ENCODE measurements at places on chromosomes 1 and 21. TPM values are rescaled to one million over a fixed set of nuclear protein-coding genes. Genes with fewer than 3 reads are reported as not detected.

Gene HEYL
- not detected for total RNA-seq

Gene SPAG17
- not detected for total RNA-seq

Gene FAM78B
- 0.78 TPM for total RNA-seq

Gene CR1
- 0.02 TPM for total RNA-seq

DNA sequence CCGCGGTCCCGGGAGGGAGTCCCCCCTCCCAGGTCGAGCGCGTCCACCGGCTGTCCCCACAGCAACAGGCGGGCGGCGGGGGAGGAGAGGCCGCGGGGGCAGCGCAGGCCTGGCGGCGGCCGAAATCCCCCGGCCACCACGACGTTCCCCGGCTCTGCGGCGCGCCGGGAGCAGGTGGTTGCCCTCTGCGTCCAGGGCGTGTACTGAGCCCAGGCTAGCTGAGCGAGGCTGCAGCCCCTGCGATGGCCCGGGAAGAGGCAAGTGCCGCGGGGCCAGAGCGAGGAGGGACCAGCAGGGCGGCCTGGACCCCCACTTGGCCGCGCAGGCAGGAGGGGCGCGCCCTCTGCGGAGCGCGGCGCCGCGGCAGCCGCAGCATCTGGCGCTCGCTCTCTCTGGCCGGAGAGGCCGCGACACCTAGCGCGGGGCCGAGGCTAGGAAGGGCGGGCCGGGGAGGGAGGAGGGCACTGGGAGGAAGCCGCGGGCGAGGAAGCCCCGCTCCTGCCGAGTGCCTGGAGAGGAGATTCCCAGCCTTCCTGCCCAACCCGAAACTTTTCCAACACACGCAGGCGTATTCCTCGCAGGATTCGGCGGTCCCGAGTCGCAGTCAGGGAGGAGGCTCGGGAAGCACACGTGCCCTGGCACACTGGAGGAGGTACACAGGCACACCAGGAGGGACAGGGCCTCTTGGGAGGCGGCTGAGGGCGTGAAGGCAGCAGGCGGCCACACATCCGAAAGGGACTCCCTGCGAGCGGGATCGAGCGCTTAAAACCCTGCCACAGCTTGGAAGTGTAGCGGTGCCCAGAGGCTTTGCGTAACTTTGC, 4.9 kb upstream of the PROX1 start:
- peak; percentile 9 for DNase-seq

DNA sequence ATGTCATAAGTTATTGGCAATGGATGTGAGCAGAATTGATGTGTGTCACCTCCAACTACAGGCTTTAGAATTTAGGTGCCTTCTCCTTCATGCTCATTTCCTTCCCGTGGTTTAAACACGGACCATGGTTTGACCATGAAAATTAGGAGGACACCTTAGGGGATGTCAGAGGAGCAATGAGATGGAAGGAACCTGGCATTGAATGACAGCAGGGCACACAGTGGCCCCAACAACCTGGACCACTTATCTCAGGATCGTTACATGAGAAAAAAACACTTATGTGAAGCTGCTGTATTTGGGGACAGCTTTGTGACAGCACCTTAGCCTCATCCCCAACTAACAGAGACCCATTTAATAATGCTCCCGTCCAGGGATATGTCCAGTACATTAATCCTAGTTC, 70.8 kb downstream of the SLC9A1 start:
- no peak for DNase-seq

DNA sequence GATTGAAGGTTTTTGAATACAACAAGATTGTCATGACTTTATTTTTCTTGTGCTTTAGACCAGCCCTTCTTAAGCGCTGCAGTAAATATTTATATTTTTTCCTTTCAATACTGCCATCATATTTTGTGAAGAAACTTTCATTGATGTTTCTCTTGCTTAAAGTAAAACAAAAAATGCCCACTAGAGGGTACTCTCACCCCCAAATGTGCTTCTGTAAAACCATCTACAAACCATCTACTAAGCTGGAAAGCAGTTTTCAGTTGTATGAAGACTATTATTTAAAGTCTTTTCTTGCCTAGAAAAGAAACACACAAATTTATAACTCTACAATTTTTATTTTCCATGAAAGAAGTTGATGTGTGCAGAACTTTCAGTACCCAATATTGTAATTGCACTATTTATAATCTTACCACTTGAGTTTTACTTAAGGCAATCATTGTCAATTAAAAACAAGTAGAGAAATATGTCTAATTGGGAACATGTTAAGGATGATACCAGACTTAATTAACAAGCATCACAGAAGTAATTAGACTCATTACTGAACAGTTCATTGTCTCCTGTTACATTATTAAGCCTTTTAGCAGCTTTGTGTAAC, 10.7 kb downstream of the LEPR start:
- DNase-seq: no peak

- DNase-seq: no peak
Observed at GRCh38 chr1:36329817-36330216, 6.4 kb upstream of the EVA1B start.

DNA sequence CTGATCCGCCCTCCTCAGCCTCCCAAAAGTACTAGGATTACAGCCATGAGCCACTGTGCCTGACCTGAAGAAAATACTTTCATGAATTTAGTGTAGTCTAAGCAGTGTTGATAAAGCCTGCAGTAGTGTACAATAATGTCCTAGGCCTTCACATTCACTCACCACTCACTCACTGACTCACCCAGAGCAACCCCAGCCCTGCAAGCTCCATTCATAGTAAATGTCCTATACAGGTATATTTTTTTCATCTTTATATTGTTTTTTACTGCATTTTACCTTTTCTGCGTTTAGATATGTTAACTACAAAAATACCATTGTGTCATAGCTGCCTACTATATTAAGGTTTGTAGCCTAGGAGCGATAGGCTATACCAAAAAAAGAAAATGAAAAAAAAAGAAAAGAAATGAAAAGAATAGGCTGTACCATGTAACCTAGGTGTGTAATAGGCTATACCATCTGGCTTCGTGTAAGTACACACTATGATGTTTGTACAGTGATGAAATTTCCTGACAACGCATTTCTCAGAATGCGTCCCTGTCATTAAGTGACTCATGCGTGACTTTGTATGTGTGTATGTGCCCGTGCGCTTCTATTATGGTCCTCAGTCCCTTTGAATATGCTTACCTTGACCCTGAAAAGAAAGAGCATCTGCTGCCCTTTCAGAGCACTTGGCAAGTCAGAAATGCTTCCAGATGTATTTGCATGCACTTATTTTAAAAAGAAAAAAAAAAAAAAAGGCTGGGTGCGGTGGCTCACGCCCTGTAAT, 9.2 kb upstream of the SLAMF8 start:
- DNase-seq: no peak

DNA sequence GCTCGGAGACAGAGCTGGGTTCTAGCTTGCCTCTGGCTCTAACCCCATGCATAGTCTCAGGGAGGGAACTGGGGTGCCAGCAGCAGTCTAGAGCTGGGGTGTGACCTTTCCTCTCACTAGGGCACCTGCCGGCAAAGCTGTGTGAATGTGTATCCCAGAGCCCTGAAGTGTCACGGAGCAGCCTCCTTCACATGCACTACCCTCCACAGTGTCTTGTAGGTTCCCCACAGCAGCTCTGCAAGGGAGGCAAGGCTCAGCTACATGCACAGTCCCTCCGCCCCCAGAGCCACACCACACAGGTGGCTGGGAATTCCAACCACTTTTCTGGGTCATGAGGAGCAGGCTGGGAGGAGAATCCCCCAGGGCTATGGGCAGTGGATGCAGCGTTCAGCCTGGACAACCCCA, 7.7 kb upstream of the HPCA start:
- no peak for DNase-seq

DNA sequence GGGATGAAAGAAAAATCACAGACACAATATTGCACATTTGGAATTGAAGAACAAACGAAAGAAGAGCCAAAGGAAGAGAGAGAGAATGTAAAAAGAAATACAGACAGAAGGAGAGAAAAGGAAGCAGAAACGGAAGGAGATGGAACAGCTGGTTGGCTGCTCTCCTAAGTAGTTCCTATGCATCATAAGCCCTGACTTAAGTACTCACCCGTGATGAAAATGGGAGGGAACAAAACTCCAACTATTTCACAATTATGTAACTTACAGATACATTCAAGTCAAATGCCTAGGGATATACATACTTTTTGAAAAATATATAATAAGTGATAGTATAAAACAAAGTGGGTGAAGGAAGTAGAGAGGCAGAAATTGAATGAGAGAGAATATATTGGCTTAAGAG, 88.5 kb downstream of the TTLL7 start:
- no peak for DNase-seq

GRCh38 chr1:92291372-92291999, 7.3 kb downstream of the GLMN start:
- no peak for DNase-seq

DNA sequence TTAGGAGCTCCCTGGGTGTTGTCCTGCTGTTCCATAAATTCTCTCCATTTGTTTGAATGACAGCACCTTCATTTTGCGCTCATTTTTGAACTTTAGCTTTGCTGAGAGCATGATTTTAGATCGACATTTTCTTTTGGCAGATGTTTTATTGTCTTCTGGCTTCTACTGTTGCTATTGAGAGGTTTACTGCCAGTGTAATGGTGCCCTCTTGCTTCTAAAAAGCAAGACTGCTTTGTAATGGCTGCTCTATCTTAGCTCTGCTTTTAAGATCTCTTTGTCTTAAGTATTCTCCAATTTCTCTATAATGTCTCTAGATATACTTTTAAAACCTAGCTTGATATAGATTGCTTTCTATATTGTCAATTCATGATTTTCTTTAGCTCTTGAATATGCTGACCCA, 27.8 kb downstream of the THEM4 start:
- DNase-seq: no peak

- DNase-seq: no peak
Observed at GRCh38 chr1:107640207-107640606, 324.8 kb downstream of the VAV3 start.

DNA sequence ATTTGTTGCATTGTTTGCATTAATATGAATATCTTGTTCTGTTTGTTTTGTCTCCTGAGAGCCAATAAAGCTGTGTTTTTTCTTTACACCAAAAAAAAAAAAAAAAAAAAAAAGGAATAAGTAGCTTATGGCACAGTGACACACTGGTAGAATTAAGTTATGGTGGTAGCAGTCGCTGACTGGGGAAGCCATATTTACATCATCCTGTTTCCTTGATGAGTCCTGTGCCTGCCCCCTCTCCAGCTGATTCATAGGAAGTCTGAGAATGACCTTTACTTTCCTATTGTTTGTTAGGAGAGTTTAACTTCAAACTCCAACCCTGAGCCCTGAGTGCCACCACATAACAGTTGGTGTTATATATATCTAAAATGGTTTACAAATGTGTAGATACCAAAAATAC, 62.2 kb downstream of the OBSCN start:
- DNase-seq: no peak

DNA sequence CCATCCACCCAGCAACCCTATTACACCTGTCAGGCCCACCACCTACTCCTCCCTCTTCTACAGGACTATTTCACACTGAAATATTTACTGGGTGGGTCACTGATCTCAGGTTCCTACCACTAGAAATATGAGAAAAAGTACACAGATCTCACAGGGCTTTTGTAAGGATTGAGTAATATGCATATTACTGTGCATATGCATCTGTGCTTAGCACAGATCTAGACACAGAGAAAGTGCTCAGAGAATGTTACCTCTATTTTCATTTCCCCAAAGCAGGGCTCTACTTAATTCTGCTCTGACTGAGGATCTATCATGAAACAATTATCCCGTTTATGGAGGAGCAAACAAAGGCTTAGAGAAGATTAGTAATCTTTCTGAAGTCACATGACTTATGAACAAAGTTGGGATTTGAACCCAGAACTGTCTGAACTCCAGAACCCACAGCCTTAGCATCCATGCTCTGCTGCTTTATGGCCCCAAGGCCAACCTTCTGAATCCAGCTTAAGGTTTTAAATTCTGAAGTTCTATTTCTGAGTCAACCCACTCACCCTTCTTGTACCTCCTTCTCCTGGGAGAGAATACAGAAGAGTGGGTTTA, 11.8 kb downstream of the TSSK3 start:
- DNase-seq: no peak

- no peak for DNase-seq
Observed at GRCh38 chr1:46379996-46380395, 14.1 kb upstream of the FAAH start.

DNA sequence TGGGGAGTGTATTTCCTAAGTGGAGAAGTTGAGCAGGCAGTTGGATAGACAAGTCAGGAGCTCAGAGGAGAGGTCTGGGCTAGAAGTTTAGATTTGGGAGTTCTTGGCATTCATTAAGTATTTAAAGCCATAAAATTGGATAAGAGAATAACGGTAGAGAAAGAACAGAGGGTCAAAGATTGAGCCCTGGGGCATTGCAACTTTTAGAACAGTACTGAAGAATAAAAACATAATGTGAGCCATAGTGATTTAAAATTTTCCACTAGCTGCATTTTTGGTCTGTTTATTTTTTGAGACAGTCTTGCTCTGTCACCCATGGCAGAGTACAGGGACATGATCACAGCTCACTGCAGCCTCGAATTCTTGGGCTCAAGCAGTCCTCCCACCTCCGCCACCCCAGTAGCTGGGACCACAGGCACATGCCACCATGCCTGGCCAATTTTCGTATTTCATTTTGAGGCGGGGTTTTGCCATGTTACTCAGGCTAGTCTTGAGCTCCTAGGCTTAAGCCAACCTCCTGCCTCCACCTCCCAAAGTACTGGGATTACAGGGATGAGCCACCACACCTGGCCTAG, 85.9 kb upstream of the SOX13 start:
- DNase-seq: no peak

GRCh38 chr1:156401041-156401574, 32.1 kb downstream of the RHBG start:
- no peak for DNase-seq

DNA sequence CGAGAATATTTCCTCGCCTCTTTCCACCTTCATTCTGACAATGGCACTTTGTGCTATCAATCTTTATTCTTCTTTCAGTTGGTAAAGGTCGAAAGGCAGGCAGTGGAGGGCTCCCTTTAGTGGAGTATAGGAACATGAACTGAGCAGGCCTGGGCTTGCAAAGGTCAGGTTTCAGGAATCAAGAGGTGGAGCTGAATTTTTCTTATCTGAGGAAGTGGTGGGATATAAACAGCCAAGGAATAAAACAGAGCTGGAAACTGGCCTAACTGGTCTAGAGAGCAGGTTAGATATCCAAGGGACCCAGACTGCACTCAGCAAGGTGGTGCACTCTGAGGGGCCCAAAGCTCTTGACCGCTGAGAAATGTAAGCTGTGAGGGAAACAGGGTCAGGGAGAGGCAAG, 99.1 kb downstream of the PLA2G4A start:
- DNase-seq: no peak

DNA sequence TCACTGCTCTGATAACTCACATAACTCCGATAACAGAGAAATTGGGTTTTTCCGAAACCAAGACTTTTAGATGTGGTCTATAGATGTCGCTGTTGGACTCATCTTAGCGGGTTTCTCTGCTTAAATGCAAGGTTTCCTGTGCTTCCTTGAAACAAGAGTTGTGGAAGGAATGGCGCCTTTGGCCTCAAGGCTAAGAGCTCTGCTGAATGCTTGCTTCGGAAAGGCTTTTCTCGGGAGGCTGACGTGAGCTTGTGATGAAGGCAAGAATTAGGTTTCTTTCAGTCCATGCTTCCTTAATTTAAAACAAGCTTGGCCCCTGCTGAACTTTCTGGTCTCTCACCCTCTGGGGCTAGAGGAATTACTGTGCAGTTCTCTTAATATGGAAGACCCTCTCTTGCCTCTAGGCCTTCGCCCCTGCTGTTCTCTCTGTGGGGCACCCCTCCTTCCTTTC, 113.5 kb downstream of the MAP3K21 start:
- DNase-seq: no peak
